Fibroblast of skin of scalp (primary cell): ENCODE measurements at places on chromosomes 3 and 15.

DNA sequence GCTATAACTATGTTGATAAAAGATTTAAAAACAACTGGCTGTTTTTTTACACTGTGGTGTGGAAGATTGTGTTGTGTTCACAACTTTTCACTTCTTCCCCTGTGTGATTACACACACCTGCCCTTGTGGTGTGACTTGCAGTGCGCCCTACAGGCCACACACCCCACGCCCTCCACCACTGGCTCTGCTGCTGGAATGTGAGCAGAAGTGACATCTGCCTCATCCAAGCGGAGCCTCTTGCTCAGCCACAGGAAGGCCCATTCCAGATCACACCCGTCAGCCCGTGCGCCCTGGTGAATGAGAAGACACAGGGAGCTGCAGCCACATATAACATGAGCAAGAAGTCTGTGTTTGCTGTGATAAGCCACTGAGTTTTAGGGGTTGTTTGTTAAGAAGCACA, 7.0 kb downstream of the CCR2 start:
- peak; percentile 45 for DNase-seq

- peak; percentile 70 for DNase-seq
Observed at GRCh38 chr3:71069797-71070196, 513.7 kb downstream of the FOXP1 start.

DNA sequence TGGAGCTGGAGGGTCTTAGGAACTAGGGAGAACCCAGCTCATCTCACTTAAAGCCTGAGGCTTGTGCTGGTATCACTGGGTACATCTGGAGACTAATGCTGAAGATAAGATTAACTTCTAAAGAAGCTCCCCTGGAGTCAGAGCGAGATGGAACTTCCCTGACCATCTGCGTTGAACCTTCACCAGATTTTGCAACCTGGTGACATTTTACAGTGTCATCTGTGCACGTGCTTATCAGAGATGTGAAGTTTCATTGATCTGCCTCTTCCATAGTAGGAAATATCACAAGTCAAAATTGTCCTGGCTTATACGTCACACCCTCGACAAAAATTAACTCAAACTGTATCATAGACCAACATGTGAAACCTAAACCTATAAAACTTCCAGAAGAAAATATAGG, 395.5 kb downstream of the SHQ1 start:
- DNase-seq, result no peak

DNA sequence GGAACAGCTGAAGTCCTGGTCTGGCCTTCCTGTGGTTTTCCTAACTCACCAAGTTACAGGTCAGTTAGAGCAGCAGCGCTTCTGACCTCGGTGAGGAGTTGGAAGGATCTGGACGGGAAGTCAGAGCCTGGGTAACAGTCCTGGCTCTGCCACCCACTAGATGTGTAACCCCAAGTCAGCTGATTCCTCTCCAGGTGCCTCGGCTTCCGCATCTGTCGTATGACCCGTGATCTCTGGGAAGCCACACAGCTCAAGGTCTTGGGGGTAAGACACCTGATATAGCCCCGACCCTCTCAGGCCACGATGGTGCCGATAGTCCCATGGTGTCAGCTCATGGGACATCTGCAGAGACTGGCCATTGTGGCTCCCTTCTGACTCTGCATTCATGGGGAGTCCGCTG, 8.3 kb upstream of the PIGZ start:
- no peak for DNase-seq

GRCh38 chr3:130093741-130094391, 12.2 kb downstream of the ALG1L2 start:
- DNase-seq, result no peak

- no peak for DNase-seq
Observed at GRCh38 chr15:100558771-100559254, 30.1 kb upstream of the CERS3 start.

DNA sequence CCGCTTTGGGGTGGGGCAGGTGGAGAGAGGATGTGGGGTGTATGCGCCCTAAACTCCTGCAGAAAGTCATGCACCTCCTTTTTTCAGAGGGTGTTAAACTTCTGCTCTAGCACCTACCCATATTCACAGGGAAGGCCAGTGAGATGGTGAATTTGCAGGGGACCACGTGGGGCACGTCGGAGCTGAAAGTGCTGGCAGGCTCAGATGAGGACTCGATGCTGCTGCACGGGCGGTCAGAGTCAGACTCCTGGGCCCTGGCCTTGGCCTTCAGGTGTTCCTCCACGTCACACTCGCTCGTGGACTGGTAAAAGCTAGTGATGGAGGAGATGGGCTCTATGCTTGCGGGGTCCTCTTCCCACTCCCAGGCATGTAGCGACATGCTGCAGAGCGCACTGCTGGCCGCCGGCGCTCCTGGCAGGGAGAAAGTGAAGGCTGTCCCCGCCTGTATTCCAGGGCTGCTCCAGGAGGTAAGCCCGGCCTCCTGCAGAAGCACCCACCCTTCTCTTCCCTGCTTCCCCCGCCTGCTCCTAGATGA, 883 bp downstream of the CFAP92 start:
- no peak for DNase-seq

GRCh38 chr3:61875976-61876671, 314.8 kb downstream of the PTPRG start:
- no peak for DNase-seq

GRCh38 chr15:40985541-40986330, 32.5 kb downstream of the CHAC1 start:
- DNase-seq, result peak; percentile 14
